T-helper 2 cell (primary cell): ENCODE measurements at places on chromosomes 3 and 15.

DNA sequence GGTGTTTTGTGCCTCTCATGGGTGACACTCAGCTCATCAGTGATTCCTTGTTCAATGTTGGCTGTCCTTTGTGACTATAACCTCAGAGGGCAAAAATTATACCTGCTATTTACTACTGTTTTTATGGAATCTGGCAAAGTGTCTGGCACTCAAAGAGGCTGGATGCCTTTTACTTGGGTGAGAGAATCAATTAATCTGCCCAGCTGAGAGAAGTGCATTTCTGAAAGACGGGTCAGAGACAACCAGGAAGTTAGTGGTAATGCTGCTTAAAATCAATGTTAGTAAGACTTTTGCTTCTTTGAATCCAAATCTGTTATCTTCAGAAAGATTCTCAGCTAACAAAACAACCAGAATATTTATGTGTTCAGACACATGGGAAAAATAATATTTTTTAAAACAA, 436.2 kb upstream of the SUCLG2 start:
- no peak for DNase-seq

DNA sequence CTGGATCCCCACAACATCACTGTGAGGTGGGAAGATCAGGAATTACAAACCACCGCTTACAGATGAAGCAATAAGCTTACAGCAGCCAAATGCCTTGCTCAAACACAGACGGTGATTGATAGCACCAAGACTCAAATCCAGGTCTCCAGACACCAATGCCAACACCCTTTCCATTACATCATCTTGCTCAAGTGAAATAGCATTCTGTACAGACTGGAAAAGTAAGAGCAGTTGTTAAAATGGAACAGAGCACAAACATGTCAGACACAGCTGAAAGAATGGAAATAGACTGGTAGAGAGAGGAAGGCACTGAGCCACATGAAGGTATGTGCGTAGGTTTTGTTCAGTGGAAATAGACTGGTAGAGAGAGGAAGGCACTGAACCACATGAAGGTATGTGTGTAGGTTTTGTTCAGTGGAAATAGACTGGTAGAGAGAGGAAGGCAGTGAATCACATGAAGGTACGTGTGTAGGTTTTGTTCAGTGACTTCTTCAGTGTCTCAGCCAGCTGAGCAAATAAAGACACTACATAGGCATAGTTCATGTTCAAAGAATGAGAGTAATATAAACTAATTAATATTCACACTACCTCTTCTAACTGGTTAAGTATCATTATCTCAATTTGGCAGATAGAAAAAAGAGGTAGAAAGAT, 15.6 kb downstream of the CLDN1 start:
- no peak for DNase-seq

GRCh38 chr3:133393691-133394474, 6.0 kb upstream of the BFSP2 start:
- no peak for DNase-seq

- no peak for DNase-seq
These were observed 16.8 kb downstream of the MST1R start for GRCh38 chr3:49886922-49887265.

DNA sequence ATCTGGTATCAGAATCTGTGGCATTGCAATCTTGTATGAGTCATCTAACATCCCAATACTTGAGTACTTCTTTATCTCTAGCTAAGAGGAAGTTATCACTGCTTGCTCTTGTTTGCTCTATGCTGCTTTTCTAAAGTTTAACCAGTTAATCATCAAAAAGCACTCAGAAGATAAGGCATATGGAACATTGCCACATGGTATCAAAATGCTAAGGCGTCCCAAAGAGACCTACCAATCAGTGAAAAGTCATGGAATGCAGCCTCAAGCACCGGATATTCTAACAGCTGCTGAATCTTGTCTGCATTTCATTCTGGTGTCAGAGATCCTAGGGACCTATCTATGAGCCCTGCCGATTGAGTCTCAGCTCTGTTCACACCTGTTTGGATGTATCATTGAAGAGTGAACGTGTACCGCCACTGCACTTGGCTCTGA, 192.8 kb downstream of the ARPP21 start:
- no peak for DNase-seq

GRCh38 chr3:86996261-86996955, 5.5 kb upstream of the VGLL3 start:
- DNase-seq, result no peak

DNA sequence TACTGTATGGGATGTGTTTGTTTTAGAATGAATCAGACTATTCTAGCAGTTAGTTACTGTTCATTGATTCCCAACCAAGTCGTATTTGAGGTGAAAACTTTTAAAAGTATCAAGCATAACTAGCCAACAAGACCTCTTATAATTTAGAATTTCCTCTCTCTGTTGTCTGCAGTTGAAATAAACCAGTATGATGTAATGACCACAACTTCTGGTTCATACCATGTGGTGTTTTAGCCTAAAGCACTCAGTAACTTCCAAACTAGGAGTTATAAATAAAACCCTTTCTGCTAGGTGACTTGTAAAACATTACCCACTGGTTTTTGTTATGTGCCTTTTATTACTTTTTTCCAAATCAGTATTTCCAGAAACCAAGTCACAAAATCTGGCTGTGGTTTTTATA, 19.8 kb upstream of the P2RY12 start:
- DNase-seq, result no peak

- DNase-seq, result no peak
These were observed 1.4 kb upstream of the BCL6 start for GRCh38 chr3:187746442-187747281.

DNA sequence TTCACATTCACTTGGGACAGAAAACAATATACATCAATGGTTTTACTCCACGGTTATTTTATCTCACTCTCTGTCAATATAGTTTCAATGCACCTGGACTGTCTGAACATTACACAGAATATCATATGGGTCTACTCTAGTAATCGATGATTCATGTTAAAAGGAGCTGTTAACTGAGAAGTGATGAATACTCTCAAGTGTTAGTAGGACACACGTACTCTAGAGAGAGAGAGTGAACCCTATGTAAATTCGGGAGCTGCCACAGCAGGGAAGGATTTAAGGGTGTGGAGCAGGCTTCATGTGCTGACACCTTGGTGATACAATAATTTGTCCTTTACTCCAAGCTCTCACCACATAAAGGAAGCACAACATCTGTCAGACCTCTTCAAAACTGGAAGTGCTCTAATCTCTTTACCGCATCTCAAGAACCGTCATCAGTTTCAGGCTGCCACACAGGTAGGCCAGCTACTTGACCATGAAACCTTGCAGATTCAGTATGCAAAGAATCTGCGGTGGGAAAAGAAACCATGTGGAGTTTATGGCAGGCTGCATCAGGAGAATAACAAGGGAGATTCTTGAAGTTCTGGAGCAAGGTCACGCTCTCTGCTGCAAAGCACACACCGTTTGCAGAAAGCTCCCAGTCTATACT, 199.2 kb upstream of the TMC3 start:
- no peak for DNase-seq

- DNase-seq, result no peak
These were observed 29.8 kb downstream of the ANP32A start for GRCh38 chr15:68790910-68791309.

- DNase-seq, result no peak
These were observed 605.8 kb upstream of the DPPA4 start for GRCh38 chr3:109943181-109943580.

- DNase-seq, result no peak
These were observed 61.2 kb downstream of the TSC22D2 start for GRCh38 chr3:150469031-150469930.

- no peak for DNase-seq
These were observed 17.0 kb downstream of the PEAK1 start for GRCh38 chr15:77402740-77403379.

- no peak for DNase-seq
These were observed 105.3 kb downstream of the PLCH1 start for GRCh38 chr3:155639462-155640055.

- peak; percentile 23 for DNase-seq
These were observed 62.7 kb upstream of the ZNF148 start for GRCh38 chr3:125437631-125438435.

- DNase-seq, result no peak
These were observed 203.4 kb upstream of the HES1 start for GRCh38 chr3:193932576-193932975.

DNA sequence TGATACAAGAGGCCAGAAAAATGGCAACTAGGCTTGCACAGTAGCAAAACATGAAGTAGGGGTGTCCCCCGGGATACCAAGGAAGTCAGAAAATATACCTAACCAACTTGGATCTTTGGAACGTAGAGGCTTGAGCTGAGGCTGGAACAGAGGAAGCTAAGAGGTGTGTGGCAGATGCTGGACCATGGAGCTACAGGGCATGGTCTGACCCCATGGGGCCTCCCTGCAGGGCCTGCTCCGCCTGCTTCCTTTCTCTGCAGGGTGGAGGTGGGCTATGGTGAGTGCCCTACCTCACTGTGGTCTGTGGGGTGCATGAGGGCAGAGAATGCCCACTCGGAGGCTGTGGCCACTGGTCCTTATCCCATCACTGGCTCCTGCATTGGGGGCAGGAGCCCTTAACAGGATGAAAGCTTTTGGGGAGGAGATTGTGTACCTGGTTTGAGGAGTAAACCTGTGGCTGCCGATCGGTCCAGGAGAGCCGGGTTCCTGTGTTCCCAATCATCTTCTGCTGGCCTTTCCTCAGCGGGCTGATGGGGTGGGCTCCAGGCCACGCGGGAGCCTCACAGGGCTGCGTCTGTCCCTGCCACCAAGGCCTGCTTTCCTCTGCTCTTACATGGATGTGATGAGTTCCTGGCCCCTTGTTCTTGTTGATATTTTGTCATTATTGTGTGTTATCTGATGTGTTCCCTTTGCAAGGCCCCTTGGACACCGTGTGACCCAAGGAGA, 96.8 kb downstream of the OCA2 start:
- DNase-seq, result no peak

DNA sequence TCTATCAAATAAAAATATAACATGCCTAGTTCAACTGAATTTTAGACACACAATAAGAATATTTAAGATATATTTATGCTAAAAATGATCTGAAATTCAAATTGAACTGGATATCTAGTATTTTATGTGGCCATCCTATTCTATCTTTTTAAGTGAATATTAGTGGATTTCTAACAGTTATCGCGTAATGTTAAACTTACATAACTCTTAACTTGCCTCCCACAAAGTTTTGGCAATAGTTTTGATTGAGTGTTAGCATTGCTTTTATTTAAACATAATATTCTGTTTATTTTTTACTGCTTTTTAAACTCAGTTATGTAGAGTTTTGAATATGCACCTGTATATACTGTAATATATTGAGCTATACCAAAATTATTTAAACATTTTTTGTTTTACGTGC, 1279.5 kb downstream of the OTOL1 start:
- DNase-seq, result no peak

GRCh38 chr3:98594628-98595324, 1.4 kb upstream of the CPOX start:
- no peak for DNase-seq

DNA sequence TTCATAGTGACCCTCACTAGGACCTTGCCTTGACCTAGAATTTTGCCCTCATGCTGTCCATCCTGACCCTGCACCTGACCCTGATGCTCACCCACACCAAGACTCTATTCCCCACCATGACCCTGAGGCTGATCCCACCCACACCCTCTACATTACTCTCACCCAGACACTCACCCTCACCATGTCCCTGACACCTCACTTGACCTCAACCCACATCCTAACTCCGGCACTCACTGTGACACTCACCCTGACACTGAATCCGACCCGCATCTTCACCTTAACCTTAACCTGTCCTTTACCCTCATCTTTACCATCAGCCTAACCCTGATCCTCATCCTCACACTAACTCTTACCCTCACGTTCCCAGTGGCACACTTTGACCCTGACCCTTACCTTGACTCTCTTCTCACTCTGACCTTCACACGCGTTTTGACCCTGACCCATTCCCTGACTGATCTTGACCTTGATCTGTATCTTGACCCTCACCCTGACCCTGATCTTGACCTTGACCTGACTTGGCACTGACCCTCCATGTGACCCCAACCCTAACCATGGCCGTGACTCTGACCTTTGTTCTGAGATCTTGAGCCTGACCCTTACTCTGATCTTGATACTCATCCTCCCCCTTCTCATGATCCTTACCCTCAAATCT, 22.2 kb upstream of the SLC25A26 start:
- no peak for DNase-seq

DNA sequence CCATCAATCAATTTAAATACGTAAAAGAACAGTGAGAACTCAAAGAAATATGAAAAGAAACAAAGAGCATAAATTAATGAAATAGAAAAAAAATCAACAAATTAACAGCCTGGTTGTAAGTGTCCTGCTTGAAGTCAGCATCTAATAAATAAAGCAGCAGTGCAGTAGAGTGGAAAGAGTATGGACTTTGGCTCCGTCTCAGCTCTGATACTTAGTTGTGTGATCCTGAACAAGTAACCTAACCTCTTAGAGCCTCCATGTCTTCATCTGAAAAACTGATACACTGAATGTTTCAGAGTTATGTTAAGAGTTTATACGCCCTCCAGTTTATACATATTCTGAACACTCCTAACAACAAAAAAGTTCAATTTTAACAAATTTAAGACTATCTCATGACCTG, 44.6 kb downstream of the TFDP2 start:
- no peak for DNase-seq

GRCh38 chr3:171132873-171133272, 106.4 kb upstream of the SLC2A2 start:
- no peak for DNase-seq

GRCh38 chr15:88300089-88300488, 43.5 kb upstream of the NTRK3 start:
- no peak for DNase-seq

- no peak for DNase-seq
These were observed 28.9 kb upstream of the LPP start for GRCh38 chr3:188125076-188125475.

DNA sequence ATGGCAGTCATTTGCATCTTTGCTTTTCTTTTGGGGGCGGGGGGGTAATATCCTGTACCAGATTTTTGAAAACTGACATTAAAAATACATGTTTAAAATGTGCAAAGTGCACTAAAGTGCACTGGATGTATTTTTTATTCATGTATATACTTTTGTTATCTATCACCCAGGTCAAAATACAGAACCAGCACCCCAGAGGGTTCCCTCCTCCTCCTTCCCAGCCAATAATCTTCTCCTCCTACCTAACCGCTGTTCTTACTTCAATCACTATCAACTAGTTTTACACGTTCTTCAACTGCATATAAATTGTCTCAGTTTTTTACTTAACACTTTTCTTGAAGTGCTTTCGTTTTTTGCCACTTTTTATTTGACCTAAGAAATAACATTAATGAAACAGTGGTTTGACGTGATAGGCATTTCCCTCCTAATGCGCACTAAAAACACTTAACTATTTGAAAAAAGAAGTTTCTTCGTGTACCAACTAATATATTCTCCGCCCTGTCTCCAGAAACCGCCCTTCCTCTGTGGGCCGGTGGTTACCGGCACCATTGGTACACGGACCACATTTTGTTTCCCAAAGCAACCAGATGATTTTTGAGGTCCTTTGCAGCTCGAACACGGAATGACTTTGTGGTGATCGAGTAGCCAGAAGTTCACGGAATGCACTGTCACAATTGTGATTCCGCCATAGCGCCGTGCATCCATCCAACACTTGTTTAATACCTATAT, 836 bp upstream of the AKAP13 start:
- peak; percentile 21 for DNase-seq

- no peak for DNase-seq
These were observed 69.4 kb downstream of the MEF2A start for GRCh38 chr15:99635145-99635544.

GRCh38 chr15:63226155-63226883, 36.9 kb downstream of the RAB8B start:
- no peak for DNase-seq
